Stimulated activated CD8-positive, alpha-beta memory T cell treated with anti-CD3 and anti-CD28 coated beads, Interleukin-4, amount 100 ng/mL, for 48 hours (primary cell): ENCODE measurements at places on chromosomes 3 and 15.

- DNase-seq, result no peak
Observed at GRCh38 chr3:194841515-194841841, 155.8 kb downstream of the FAM43A start.

GRCh38 chr3:59456852-59457485 lies 407.1 kb upstream of the CFAP20DC start:
- peak; percentile 43 for DNase-seq

DNA sequence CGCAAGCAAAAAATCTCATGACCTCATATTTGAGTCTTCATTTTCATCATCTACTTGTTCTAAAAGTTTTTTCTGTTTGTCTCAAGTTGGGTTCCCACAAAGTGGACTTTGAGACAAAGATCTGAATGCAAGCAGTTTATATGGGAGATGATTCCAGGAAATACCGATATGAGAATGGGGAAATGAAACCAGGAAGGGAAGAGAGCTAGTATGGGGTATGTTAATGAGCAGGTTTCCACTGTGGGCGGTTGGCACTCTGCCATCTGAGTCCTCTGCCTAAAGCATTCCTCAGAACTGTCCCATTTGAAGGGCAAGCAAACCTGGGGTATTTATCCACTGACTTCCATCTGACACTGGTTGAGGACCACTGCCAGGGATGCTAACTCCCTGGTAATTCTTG lies 8.8 kb downstream of the ADPRH start:
- DNase-seq, result peak; percentile 53

- DNase-seq, result no peak
Observed at GRCh38 chr3:120469882-120470301, 19.1 kb upstream of the FSTL1 start.

DNA sequence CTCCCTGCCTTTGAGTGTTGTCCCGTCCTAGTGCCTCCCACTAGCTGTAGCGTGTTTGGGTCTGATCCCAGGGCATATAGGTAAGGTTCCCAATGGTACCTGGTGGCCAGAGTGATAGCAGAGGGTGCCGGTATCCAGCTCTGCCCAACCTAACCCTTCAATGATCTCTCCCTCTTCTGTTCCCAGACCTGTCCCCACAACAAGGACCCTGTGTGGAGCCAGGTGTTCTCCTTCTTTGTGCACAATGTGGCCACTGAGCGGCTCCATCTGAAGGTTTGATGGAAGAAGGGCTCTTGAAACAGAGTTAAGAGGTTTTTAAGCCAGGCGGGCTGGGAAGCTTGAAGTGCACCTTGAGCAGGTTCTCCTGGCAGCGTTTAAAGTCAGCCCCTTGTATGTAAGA lies 35.5 kb downstream of the ESYT3 start:
- no peak for DNase-seq

DNA sequence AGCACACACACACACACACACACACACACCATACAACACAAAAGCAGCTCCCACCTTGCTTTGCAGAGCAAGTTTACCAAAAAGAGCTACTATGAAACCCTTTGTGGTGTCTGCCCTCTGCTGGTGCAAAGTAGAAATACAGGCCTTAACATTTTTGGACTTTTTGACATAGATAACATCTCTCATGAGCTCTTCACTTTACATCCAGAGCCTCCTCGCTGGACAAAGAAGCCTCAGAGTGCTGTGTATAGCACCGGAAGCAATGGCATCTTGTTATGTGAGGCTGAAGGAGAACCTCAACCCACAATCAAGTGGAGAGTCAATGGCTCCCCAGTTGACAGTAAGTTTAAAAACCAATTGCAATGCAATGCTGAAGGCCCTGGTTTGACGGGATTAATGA lies 157.9 kb downstream of the CHL1 start:
- peak; percentile 28 for DNase-seq

- no peak for DNase-seq
Observed at GRCh38 chr3:17194116-17194515, 309.4 kb downstream of the PLCL2 start.

- DNase-seq, result no peak
Observed at GRCh38 chr3:133301731-133302130, 98.1 kb upstream of the BFSP2 start.

DNA sequence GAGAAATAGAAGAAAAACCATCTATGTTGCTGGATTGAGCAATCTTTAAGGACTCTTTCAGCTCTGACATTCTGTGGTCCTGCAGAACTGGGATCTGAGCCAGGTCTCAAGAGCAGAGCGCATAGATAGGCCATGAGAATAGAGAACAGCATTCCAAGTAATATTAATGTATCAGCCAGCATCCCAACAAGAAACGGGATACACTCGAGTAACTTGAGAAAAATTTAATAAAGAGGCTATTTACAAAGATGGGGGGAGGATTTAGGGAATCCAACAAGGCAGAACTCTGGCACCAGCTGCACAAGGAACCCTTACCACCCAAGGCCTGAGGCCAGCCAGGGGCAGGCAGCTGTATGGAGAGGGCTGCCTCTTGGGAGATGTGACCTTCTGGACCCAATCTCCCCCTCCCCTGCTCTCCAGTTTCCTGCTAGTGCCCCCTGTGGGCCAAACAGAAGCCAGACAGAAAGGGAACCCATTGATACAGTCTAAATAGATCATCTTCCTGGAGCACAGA lies 8.2 kb downstream of the TMOD2 start:
- DNase-seq, result peak; percentile 35

DNA sequence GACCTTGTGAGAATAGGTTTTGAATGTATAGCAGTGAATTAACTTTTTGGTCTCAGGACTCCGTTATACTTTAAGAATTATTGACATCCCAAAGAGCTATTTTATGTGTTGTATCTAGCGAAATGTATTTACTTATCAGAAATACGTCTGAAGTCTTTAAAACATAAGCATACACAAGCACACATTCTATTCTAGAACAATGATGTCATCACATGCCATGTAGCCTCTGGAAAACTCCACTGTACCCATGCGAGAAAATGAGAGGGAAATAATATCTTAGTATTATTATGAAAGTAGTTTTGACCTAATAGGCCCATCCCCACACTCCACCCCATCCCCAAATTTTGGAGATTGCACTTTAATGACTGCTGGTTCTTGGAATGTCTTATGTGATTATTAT lies 1.5 kb downstream of the POLR2M start:
- no peak for DNase-seq

GRCh38 chr15:47588958-47589357 lies 128.3 kb upstream of the SEMA6D start:
- DNase-seq, result no peak
